ENCODE measurements at places on chromosomes 3 and 15.
A peak's percentile ranks its signal among the peaks of the same experiment; 100 is the strongest.

DNA sequence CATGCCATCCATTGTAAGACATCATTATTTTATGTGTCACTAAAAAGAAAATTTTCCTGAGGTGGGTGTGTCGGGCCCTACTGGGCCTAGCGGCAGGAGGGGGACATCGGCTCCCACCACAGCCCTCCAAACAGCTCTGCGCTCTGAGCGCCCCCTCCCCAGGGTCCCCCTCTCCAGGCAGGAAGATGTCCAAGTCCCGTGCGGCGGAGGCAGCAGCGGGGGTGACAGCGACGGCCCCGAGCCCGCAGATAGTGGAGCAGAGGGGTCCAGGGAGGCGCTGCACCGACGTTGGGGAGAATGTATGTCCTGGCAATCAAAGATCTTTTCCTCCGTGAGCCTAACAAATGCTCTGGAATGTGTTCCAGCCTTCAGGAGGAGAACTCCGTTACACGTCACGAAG lies 24.3 kb downstream of the GPR160 start:
- DNase-seq: no peak

DNA sequence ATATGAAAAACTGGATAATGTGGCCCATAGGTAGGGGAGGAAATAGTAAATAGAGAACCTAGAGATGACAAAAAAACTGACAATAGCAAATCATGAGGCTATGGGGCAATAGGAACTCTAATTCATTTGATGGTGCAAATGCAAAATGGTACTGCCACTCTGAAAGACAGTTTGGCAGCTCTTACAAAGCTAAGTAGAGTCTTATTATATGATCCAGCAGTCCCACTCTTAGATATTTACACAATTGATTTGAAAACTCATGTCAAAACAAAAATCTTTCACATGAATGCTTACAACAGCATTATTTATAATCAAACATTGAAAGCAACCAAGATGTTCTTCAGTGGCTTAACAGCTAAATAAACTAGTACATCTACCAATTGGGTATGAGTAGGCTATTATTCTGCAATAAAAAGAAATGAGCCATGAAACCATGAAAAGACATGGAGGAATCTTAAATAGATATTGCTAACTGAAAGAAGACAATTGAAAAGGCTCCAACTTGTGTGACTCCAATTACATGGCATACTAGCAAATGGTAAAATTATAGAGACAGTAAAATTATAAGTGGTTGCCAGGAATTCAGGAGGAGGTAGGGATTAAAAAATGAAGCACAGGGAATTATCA lies 321.8 kb upstream of the STAC start:
- no peak for DNase-seq

- no peak for DNase-seq
Measured at GRCh38 chr3:16337856-16338540, 73.0 kb downstream of the OXNAD1 start.

- DNase-seq: no peak
Measured at GRCh38 chr3:193947596-193947995, 188.4 kb upstream of the HES1 start.

- no peak for DNase-seq
Measured at GRCh38 chr3:101548527-101549105, 13.1 kb upstream of the TRMT10C start.

GRCh38 chr15:66565741-66566144 lies at the start of gene LCTL:
TSS of gene LCTL (minus strand) at chr15:66565998. CDS start at chr15:66565365, 633 bp downstream.
- DNase-seq: no peak

GRCh38 chr3:177606891-177607290 lies 409.6 kb upstream of the TBL1XR1 start:
- DNase-seq: no peak

DNA sequence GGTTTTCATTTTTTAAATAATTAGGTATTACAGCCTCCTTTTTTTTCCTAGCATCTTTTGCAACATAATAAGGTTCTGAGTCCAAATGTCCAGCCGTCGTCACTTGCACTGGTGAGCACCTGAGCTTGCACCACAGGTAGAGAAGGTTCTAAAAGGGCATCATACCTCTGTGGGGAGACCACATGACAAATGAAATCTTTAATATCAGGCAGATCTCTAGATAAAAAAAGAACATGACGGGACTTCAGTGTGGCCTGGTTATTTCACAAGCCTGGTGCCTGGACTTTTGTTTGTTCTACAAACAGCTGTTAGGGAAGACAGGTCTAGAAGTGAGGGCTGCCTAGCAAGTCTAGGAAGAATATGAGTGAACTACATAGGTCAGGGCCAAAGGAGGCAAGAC lies 3.6 kb downstream of the ZBED2 start:
- no peak for DNase-seq

DNA sequence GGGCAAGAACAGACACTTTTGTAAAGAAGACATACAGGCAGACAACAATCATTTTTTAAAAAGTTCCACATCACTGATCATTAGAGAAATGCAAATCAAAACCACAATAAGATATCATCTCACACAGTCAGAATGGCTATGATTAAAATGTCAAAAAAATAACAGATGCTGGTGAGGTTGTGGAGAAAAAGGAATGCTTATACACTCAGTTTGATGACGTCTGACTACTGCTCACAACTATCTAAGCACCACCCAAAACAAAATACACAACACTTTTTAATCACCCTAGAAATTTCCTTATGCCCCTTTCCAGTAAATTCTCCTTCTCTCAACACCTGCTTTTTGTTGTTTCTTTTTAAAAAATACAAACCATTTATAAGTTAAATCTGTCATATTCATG lies 228.8 kb downstream of the ISL2 start:
- DNase-seq: no peak

DNA sequence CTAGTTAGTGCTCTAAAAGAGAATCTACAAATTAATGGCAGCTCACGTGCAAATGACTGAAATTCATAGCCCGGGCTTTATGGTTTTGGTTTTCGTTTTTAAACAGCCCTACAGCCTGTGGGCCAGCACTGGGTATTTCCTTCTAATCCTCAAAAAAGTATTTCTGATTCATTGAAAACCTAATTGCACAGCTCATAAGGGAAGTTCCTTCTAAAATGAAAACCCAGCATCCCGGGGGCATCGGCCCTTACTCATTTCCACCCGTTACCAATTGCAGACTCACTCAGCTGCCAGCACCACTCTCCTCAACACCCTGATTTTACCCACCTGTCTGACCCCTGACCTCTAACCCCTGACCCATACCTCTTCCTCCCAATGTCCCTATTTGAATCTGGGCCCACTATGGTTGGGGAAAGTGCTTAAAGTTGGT lies 59.5 kb upstream of the ZNF148 start:
- DNase-seq: no peak

DNA sequence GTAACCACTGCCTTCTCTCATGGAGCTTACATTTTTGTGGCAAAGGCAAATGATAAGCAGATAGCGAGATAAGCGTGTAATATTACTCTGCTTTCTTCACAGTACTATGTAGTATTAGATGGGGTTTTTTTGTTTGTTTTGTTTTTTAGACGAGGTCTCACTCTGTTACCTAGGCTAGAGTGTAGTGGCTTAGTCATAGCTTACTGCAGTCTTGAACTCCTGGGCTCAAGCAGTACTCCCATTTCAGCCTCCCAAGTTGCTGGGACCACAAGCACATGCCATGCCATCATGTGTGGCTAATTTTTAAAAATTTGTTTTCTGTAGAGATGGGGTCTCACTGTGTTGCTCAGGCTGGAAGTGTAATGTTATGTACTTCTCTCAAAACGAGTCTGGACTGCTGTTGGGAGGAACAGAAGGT lies 22.9 kb downstream of the MBNL1 start:
- DNase-seq: no peak

DNA sequence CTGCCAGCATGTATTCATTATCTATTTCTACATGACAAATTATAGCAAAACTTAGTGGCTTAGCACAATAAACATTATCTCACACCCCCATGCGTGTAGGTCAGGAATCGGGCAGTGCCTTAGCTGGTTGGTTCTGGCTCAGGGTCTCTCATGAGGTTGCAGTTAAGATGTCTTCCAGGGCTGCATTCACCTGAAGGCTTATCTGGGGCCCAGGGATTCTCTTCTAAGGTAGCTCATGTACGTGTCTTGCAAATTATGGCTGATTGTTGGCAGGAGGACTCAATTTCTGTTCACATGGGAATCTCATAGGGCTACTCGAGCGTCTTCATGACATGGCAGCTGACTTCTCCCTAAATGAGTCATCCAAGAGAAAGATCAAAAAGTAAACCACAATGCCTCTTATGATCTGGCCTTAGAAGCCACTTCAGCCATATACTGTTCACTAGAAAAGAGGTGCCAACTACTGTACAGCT lies 42.9 kb upstream of the TSC22D2 start:
- DNase-seq: no peak

DNA sequence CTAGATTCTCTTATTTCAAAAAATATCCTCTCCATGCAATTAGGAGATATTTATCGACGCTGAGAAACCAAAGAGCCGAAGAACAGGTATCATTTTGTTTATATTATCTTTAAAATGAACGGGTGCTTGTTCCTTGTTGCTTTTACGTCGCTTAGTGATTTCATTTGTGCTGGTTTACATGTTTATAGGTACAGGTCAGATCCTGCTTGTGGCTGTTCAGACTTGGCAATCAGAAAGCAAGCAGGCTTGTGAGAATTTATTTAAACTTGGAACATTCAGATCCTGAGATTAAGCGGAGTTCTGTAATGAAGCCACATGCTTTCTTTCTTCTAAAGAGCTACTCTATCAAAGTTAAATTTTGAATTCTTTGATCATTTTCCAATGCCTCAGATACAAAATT lies 43.0 kb upstream of the ATP2C1 start:
- peak; percentile 54 for DNase-seq

DNA sequence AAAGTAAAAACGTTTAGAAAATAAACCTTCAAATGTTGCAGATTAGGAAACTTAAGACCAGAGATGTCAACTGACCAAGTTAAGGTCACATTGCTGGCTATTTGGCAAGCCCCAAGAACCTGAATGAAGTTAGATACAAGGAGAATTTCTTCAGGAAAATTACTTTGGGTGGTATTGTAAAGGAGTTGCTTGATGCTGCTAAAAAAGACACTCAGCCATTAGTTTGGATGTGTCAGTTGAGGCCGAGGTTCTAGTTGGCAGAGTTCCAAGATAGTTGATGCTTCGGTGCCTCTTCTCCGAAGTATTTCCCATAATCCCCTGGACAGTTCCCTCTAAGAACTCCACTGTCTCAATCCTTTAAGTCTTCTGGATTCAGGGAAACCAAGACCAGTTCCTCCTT lies 24.3 kb downstream of the SIAH2 start:
- DNase-seq: no peak

DNA sequence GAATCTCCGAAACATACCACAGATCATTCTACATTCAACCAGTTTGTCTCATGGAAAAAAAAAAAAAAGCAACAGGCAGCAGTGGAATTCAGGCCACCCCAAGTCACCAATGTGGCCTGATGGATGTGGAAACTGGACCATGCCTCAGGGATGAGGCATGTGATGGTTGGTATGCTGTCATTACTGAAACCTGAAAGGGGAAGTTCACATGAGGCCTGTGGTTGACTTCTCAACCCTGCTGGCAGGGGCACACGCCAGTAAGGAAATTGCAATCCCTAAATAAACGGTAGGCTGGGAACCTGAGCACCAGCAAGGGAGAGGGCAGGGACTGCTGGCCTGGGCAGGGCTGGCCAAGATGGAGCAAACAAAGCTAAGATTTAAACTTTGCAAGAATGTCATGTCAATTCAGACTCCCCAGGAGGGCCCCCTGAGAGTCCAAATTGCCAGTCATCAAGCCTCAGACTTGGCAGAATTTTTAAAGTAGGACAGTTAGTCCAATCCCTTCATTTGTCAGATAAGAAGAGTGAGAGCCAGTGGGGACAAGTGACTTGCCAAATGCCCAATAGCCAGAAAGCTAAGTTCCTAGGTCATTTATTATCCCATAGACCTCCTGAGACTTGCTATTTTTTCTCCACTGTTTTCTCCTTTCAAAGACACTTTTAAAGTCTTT lies 310.4 kb downstream of the ERC2 start:
- DNase-seq: no peak

DNA sequence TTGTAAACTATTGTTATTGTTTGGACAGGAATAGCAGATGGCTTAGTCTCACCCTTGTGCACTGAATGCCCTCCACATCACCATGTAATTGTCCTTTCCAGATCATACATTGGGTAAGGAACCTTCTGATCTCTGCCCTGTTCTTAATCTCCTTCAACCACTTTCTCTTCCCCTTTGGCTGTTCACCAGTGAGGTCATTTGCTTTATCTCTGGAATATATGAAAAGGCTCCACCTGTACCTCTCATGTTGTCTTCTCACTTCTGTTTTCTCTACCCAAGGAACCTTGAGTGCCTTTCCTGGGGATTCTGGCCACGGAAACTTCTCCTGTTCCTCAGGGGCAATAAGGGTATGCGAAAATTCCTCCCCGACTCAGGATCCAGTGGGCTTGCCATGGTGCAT lies 28.5 kb downstream of the MCTP2 start:
- DNase-seq: no peak

DNA sequence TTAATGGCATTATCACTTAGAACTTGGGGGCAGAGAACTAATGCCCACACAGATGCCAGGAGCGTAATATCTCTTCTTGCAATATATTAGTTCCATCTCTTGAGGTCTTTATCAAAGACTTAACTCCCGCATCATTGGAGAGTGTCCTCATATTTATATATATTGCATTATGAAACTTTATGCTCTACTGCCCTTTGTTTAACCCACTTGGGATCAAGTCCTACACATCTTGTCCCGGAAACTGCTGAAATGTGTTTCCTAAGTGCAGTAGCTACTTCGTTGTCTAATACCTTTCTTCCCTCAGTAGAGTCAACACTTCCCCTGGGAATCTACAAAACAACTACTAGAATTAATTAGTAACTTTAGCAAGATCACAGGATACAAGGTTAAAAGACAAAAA lies 1029.2 kb downstream of the OTOL1 start:
- no peak for DNase-seq

DNA sequence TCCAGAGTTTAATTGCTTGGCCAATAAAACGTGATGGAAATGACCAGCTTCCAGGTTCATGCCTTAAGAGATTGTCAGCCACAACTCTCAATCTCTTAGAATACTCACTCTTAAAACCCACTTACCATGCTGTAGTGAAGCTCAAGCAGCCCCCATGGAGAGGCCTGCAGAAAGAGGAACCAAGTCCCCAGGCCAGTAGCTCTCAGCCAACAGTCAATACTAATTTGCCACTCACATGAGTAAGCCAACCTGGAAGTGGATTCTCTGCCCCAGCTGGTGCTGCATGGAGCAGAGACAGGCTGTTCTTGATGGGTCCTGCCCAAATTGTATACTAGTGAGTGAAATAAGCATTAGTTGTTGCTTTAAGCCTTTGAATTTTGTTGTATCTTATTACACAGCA lies 155.9 kb downstream of the OXSM start:
- DNase-seq: no peak
